ENCODE measurements at places on chromosomes 1 and 21.

GRCh38 chr1:234627009-234627950, 17.3 kb upstream of the IRF2BP2 start:
- no peak for DNase-seq

DNA sequence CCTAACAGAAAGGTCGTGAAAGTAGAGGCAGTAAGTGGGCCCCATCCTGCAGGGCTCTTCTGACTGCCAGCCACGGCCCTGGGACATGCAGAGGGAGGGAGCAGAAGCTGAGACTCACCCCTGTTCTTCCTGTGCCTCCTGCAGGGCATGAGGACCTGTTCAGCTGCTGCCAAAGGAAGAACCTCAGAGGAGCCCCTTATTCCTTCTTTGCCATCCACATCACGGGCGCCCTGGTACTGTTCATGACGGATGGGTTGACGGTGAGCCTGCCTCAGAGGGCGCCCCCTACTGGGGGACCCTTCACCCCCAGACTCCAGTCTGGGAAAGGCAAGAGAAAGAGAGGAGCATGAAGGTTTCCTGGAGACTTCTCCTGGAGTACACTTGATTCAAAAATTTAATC, 47.1 kb downstream of the ELK4 start:
- no peak for DNase-seq

GRCh38 chr1:197304638-197305200, 36.7 kb downstream of the CRB1 start:
- DNase-seq: no peak

DNA sequence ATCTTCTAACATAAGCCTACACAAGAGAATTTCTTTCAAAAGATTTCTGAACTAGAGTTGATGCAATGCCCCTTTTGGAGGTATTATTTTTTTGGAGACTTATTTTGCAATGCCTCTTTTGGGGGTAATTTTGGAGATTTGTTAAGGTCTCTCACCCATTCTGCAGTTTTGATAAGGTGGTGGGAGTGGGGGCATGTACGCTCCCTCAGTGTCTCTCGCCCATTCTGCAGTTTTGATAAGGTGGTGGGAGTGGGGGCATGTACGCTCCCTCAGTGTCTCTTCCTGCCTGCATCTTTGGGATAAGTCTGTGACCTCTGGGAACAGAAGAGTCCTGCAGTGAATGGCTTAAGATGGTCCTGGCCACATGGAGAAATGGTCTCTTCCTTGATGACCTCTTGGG, 312.2 kb downstream of the ZP4 start:
- no peak for DNase-seq

- no peak for DNase-seq
Measured at GRCh38 chr1:190476321-190476720, 1.3 kb downstream of the BRINP3 start.

DNA sequence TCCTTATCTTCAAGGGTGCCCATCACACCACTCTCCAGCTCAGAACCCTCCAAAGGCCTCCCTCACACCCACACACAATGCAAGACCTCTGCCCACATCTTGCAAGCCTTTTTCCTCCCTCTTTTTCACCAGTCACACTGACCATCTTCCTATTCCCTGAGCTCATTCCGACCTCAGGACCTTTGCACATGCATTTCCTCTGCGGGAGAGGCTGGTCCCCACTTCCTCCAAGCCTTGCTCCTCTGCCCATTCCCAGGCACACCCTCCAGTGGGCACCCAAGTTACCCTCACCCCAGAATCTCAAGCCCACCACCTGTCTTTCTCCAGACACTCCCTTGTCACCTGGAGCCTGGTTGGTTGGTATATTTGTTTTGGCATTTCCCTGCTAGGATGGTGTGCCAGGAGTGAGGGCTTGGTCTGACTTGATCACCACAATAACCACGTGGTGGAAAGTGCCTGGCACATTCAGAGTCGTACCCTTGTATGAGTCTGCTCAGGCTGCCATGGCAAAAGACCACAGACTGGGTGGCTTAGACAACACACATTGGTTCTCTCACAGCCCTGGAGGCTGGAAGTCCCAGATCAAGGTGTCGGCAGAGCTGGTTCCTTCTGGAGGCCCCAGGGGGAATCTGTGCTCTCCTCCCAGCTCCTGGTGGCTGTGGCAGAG, 13.2 kb downstream of the MX2 start:
- no peak for DNase-seq

DNA sequence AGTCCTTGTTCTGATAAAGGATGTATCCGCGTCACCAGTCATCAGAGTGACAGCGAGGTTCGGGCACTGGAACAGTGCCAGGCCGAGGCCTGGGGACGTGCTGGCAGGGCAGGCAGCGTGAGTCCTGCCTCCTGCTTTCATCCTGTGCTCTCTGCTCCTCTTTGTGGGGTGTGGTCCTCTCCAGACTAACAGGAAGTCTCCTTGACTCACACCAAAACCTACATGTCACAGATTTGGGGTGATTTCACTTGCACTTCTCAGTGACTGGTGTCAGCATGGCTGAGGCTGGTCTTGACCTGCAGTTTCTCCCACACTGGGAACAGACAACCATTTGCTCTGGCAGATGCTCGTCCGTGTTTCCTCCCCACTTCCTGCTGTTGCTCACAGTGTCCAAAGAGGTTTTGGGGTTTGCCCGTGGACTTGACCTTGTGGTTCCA, 8.8 kb upstream of the NLRP3 start:
- DNase-seq: no peak

DNA sequence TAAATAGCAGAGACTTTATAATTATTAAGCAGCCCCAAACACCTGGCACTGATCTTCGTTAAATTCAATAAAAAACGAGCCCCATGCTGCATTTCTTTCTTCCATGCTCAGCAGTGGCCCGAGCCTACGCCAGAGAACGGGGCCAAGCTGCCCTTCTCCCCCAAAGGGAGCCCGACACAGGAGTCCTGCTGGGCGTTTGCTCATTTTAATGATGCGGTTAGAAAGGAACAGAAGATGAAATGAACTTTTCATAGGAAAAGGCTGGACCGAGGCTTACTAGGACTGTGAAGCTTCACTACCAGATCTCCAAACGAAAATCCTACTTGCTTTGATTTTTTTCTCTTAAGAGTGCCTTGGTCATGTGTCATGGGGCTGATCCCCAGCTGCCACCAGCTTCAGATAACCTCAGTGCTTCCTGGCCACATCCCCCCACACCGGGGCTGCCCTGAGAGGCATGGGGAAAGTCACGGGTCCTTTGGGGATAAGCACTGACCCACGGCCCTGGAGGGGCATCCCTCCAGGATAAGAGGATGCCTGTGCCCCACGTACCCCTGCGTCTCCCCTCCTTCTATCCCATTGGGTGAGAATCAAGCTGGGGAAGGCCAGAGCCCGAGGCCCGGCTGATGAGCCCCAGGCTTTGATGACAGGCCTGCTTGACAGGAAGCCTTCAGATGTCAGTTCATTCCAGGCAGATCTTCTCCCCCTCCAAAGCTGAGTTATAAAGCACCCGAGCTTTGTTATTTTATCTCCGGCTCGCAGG, 34.2 kb downstream of the PGBD5 start:
- peak; percentile 61 for DNase-seq

GRCh38 chr1:247409869-247410544, 6.0 kb upstream of the NLRP3 start:
- DNase-seq: no peak

- no peak for DNase-seq
Measured at GRCh38 chr1:110262846-110263631, 52.9 kb downstream of the KCNC4 start.

DNA sequence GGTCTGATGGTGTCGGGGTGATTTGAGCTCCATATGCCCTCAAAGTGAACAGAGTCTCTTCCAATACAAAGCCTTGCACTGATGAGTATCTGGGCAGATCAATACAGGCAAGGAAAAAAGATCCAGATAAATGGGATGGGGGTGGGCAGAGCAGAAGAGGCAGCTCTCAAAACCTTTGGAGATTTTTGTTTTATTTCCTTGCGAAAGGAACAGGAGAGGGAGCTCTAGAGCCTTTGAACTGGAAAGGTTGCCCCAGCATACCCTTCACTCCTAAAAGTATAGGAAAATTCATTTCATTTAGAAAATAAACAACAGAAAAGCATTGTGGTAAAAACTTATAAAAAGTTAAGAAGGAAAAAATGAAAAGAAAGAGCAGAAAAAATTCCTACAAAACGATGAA, 31.4 kb upstream of the OLIG2 start:
- no peak for DNase-seq

DNA sequence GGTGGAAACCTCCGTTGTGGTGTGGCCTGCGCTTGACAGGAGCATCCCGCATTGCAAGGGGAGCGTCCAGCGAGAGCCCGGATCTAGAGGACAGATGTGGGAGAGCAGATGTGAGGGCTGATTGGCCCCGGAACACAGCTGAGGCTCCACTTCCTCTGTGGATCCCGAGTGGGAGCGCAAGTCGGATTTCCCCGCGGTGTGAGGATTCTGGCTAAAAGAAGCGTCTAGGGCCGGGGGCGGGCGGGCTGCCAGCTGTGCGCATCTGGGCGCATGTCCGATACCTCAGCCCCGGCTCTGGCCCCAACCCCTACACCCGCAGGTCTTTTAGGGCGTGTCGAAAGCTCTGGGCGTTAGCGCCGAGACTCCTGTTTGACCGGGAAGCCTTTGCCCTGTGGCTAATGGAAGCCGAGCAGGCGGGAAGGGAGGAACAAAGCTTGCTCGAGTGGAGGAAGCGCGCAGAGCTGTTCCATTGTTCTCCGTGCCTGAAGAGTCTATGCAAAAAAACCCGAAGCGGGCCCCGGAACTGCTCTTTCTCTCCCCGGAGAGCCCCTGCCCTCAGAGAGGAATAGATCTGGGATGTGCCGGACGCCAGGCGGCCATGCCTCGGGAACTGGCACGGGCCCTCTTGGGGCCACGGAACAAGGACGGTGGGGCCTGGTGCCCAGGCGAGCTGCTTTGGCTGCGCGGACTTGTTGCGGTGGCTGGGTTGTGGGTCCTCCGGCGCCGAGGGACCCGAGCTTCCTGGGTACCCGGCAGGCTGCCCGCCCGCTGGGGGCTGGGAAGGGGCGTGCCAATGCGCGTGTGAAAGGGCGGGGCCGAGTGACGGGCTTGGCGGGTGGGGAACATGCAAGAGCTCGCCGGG, 111.1 kb downstream of the NAV1 start:
- peak; percentile 84 for DNase-seq

DNA sequence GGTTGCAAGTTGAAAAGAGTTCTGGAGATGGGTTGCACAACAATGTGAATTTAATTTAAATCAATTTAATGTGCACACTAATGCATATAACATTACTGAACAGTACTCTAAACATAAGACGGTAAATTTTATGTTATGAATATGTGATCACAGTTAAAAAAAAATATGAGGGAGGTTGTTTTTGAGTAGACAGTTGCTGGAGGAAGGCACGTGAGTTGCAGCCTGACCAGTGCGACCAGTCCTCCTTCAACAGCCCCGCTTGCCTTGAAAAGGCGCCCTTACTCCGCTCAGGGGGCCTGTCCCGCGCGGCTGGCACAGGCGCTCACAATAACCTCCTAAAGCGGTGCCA, 322 bp upstream of the OLIG1 start:
- DNase-seq: no peak

DNA sequence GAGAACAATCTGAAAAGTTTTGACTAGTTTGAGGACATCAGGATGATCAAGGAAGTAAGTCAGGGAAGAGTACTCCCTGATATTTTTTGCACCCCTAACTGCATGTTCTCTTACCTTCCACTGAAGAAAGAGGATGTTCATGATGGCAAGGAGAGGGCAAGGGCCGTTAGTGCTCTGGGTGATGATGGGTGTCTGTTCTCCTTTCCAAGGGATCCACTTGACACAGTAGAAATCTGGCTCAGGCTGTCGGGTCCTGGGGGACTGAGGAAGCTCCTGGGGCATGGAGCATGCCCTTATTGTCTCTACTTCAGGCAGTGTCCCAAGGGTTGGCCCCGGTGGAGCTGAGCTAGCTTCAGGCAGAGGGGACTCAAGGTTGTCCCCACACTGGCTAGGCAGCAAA, 4.7 kb downstream of the MINDY1 start:
- DNase-seq: no peak

GRCh38 chr1:119160409-119160808, 20.0 kb upstream of the WARS2 start:
- DNase-seq: no peak

DNA sequence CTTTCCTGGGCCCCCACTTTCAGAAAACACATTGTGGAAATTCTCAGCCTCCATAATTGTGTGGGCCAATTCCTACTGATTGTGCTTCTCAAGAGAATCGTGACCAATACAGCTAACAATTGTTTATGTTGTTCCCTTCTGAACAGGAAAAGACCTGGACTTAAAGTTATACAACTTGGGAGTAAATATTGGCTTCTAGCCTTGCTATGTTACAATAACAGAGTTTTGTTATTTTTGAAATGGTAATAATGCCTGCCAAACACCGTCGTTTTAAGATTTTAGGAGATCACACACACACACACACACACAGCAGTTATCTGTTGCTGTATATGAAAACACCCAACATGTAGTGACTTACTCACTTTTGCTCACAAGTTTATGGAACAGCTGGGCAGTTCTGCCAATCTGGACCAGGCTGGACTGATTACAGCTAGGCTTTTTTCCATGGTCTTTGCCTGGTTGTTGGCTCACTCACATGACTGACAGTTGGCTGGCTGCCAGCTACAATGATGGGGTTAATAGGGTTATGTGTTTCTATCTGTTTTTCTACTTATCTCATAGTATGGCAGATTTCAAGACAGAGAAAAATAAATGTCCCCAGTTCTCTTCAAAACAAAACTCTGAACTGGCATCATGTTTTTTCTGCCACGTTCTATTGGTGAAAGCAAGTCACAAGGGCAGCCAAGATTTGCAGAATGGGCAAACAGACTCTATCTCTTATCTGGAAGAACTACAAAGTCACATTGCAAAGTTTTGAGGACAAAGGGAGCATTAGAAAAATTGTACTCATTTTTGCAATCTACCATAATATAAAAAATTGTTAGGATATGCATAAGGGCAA, 447.5 kb downstream of the NEGR1 start:
- no peak for DNase-seq

DNA sequence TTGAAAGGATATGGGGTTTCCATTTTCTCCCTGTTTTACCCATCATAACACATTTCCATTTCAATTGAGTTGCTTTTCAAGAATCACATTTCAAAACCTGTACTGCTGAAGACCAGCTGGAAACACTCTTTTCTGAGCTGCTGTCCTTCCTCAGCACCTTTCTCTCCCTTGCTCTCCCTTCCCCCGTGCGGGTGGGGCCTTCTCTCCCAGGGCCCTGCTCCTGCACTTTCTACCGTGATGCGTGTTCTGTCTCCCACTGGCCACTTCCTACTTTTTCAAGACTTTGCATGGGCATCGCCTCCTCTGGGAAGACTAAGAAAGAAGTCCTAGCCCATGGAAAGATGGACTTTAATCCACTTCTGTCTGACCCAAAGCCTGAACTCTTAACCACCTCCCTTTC, 390.4 kb downstream of the PTPRU start:
- no peak for DNase-seq

DNA sequence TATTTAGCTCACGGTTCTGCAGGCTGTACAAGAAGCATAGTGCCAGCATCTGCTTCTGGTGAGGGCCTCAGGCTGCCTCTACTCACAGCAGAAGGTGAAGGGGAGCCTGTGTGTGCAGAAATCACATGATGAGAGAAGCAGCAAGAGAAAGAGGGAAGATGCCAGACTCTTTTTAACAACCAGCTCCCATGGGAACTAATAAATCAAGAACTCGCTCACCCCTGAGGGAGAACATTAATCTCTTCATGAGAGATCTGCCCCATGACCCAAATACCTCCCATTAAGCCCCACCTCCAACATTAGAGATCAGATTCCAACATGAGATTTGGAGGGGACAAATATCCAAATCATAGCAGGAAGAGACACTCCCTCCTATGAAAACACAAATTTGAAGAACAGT, 74.1 kb downstream of the OLFML2B start:
- no peak for DNase-seq

- no peak for DNase-seq
Measured at GRCh38 chr1:19096036-19096833, 113.8 kb downstream of the UBR4 start.

- no peak for DNase-seq
Measured at GRCh38 chr1:24972915-24973242, 42.8 kb upstream of the RUNX3 start.

Measured in NCI-H2081 (cell line).